Naive B cell (primary cell): ENCODE measurements at places on chromosomes 11 and 22.

DNA sequence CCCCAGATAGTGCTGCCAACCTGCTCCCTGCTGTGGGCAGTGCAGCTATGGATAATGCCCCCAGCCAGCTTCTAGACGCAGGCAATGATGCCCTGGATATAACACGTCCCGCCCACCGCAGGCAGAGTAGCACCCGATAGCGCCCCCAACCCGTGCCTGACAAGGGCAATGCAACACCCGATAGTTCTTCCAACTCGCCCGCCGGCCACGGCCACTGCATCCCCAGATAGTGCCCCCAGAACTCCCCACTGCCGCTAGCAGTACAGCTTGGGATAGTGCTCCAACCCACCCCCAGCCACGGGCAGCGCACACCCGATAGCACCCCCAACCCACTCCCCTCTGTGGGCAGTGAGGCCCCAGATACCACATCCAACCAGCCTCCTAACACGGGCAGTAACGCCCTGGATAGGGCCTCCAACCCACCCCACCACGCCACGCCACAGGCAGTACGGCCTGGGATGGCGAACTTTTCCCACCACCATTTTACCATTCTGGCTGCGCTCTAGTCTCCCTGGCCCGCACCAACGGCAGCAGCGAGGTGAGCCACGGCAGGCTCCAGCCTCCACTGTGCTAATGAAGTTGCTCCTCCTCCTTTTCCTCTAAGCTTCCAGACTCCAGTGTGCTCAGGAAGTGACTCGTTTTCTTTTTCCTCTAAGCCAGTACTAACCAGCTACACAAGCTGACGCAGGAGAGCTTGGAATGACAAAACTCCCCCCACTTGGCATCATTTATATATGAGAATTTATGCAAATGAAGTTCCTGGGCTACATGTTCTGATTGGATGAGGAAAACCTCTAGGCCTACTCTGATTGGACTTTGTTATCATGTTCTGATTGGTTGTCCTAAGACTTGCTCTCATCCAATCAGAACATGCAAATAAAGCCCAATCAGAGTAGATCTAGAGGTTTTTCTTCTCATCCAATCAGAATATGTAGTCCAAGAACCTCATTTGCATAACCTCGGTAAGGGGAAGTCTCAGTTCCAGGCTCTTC, 3.0 kb upstream of the RFPL3 start:
- no peak for DNase-seq

DNA sequence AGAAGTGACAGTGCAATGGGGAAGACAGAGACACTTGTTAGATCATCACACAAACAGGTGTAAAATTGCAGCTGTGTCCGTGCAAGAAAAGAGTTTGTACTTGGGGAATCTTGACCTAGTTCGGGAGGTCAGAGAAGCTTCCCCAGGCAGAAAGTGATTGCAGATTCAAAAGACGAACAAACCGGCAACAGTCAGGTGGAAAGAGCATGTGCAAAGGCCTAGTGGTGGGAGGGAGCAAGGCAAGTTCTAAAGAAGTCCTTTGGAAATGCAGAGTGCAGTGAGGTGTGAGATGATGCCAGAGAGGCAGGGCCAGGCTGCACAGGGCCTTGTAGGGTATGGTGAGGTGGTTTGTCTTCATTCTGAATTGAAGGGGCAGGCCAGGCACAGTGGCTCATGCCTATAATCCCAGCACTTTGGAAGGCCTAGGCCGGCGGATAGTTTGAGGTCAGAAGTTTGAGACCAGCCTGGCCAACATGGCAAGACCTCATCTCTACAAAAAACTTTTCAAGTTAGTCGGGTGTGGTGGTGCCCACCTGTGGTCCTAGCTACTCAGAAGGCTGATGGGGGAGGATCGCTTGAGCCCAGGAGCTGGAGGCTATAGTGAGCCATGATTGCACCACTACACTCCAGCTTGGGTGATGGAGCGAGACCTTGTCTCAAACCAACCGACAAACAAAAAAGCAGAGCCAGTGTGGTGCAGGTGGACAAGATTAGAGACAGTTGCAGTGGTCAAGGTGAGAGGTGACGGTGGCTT, 1.9 kb upstream of the ESS2 start:
- no peak for DNase-seq

GRCh38 chr11:49302360-49302759, 94.0 kb upstream of the FOLH1 start:
- DNase-seq, result no peak

DNA sequence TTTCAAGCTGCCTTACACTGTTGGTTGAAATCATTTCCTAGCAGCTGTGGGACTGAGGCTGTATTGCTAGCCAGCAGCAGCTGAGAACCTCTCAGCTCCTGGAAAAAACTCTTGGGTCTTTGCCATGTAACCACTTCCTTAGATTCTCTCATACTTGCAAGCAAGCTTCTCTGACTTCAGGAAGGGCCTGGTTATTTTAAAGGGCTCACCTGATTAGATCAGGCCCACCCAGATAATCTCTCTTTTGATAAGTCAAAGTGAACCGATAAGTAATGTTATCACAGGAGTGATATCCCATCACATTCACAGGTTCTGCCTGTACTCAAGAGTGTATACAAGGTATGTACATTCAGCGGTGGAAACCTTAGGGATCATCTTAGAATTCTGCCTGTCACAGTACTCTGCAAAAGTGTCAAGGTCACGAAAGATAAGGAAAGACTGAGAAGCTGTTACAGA, 7.4 kb upstream of the CLPB start:
- DNase-seq, result no peak

- no peak for DNase-seq
These were observed 90.0 kb downstream of the MICAL2 start for GRCh38 chr11:12200279-12200990.

DNA sequence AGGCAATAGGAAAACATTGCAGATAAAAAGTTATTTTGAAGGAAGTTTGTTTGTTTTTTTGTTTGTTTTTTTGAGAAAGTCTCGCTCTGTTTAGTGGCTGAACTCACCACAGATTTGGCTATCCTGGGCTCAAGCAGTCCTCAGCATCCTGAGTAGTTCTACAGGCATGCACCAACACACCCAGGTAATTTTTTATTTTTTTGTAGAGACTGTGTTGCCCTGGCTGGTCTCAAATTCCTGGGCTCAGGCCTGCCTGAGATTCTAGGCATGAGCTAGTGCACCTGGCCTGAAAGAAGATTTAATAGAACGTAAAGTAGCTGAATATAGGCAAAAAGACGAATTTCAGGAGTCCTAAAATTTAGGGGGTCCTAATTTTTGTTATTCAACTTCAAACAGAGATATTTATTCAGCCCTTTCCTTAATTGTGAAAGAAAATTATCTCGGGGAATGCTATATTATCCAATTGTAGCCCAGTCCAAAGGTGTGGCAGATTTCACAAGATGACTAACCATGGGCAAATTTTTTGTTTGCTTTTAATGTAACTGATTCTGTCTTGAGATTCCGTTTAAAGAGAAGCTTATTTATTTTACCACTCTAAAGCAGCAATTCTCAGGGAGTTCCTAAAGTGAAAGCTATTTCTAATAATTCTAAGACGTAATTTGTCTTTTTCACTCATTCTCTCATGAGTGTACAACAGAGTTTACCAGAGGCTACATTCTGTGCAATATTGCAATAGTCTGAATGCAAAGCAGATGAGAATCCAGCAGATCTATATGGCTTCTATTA, 940 bp downstream of the IL18 start:
- no peak for DNase-seq

DNA sequence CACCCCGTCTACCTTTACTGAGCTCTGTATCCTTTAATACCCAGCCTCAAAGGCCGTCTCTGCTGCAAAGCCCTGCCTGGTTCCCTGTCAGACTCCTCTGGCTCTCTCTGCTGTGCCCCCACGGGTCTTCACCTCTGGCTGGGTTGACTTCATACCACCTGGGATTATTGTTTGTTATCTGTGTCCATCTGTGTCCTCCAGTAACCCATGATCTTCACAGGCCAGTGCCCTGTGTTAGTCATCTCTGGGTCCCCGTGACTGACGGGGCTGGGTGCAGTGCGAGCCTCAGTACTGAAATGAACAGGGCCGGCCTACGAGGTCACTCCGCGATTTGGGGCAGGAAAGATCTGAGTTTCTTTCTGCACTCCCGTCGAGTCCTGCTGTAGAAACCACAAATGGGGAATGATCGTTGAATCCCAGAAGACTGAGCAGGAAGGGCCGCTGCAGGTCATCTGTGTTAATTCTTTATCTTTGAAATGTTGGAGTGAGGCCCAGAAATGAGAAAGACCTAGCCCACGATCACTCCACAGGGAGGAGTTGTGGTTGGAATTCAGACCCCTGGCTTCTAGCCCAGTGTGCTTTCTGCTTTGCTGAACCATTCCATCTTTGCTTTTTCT, 12.3 kb upstream of the TUB start:
- no peak for DNase-seq

GRCh38 chr11:112817376-112817775, 143.8 kb upstream of the NCAM1 start:
- DNase-seq, result no peak

DNA sequence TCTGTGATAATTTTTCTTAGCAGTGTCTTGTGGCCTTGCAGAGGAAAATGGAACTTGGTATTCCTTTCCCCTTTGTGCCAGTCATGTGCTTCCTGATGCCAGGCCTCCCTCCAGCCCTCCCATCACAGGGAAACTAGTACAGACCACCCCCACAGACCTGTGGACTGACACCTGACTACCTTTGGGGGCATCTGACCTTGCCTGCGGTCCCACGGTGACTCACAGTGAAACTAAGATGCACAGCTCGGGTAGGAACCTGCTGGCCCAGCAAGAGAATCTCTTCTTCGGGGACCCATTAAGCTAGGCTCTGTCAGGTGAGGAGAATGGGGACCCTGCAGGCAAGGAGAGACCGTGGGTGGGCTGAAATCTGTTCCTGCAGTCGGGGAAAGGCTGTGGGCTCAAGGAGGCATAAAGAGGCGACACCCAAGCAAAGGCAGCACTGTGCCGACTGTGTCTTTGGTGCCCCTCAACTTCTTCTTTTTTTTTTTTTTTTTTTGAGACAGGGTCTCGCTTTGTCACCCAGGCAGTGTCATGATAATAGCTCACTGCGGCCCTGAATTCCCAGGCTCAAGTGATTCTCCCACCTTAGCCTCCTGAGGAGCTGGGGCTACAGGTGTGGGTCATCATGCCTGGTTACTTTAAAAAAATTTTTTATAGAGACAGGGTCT, 20.8 kb upstream of the PEX26 start:
- peak; percentile 74 for DNase-seq

GRCh38 chr11:103619480-103619879, 417.0 kb upstream of the DDI1 start:
- DNase-seq, result no peak
